ENCODE measurements at places on chromosomes 2 and 18.
A peak's percentile ranks its signal among the peaks of the same experiment; 100 is the strongest.

DNA sequence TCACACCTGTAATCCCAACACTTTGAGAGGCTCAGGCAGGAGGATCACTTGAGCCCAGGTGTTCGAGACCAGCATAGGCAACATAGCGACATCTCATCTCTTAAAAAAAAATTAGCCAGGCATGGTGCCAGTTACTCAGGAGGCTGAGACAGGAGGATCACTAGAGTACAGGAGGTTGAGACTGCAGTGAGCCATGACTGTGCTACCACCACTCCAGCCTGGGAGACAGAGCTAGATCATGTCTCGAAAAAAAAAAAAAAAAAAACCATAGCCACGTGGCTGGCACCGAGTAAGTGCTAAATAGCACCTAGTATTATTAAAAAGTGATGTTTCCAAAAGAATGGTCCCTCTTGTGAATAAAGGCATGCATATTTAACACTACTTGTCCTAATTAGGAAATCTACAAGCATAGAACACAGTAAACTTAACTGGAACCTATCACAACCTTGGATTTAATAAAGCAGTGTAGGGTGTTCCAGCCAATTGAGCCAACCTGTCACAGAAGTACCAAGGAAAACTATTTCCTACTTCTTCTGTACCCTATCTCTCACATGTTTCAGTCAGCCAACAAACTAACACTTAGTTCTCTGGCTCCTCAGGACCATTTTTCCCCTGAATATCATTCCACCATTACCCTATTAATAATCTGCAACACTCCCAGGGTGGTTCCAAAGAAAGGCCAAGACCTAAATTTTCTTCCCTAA is 8.8 kb downstream of the RAB1A start:
- DNase-seq = no peak

DNA sequence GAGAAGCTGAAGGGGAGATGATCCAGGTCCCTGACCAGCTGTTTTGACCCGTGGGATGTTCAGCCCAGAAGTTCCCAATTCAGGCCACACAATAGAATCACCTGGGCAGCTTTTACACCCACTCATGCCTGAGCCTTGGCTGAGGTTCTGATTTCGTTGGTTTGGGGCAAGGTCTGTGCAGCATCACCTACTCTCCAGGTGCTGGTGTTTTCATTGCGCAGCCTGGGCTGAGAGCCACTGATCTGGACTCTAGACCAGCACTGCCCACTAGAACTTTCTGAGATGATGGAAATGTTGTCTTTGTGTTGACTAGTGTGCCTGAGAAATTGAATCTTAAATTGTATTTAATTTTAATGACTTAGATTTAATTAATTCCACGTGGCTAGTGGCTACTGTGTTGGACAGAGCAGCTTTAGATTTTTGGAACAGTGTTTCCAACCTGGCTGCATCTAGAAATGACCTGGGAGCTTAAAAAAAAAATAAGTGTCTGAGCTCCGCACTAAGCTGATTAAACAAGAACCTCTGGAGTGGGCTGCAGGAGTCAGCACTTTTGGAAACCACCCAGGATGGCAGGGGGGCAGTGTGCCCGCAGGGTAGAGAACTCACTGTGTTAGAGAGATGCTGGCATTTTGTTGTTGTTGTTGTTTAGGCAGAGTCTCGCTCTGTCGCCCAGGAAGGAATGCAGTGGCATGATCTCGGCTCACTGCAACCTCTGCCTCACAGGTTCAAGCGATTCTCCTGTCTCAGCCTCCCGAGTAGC is 33.7 kb downstream of the DYSF start:
- no peak for DNase-seq

DNA sequence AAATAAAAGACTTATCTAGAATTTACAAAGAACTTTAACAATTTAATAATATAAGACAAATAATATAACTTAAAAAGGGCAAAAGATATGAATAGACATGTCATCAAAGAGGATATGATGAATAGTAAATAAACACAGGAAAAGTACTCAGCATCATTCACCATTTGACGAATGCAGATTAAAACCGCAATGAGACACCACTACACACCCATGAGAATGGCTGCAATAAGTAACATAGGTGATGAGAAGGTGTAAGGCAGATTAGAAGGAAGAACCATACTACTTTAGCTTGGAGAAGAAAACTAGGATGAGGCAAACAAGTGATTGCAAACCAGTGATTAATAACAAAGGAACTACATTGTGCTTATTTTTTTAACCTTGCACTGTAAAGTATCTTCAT is 152.0 kb downstream of the CYRIA start:
- no peak for DNase-seq

DNA sequence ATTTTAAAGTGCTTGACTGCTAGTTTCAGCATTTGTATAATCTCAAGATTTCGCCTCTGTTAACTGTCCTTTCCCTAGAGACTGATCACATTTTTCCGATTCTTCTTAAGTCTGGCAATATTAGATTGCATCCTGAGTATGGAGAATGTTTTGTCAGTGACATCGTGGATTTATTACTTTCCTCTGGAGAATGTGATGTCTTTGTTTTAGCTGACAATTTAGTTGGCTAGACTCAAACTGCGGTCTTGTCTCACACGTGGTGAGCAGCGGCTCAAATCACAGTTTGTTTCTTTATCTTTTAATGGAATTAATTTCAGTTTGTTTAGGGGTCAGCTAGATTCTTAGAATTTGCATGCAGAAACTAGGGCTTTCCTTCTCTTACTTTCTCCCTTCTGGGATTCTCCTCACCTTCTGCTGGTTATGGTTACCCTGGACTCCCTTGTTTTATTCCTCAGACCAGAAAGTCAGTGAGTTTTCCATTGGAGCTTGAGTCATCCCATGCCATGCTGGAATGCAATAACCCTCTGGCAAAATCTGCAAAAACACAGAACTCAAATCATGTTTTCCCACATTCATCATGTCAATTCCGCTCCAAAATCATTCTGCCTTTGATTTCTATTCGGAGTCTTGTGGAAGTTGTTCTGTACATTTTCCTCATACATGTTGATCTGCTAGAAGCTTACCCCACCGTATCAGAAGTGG is 327.2 kb upstream of the TRIB2 start:
- no peak for DNase-seq

DNA sequence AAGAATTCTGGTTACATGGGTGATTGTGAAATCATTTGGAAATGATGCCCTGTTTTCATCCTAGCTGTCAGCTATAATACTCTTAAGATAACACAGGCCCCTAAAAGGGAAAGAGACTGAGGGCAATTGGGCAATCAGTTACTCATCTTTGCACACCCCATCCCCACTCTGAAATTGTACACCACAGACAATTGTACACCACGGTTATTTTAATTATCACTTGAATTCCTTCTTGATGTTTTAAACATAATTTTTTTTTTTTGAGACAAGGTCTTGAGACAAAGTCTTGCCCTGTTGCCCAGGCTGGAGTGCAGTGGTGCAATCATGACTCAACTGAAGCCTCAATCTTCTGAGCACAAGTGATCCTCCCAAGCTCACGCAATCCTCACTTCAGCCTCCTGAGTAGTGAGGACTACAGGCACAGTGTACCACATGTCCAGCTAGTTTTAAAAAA is 862.4 kb upstream of the ACVR2A start:
- peak; percentile 66 for DNase-seq

- no peak for DNase-seq
These were observed 56.2 kb downstream of the ANKMY1 start for GRCh38 chr2:240501531-240501991.
